ENCODE measurements at places on chromosomes 16 and 17.

DNA sequence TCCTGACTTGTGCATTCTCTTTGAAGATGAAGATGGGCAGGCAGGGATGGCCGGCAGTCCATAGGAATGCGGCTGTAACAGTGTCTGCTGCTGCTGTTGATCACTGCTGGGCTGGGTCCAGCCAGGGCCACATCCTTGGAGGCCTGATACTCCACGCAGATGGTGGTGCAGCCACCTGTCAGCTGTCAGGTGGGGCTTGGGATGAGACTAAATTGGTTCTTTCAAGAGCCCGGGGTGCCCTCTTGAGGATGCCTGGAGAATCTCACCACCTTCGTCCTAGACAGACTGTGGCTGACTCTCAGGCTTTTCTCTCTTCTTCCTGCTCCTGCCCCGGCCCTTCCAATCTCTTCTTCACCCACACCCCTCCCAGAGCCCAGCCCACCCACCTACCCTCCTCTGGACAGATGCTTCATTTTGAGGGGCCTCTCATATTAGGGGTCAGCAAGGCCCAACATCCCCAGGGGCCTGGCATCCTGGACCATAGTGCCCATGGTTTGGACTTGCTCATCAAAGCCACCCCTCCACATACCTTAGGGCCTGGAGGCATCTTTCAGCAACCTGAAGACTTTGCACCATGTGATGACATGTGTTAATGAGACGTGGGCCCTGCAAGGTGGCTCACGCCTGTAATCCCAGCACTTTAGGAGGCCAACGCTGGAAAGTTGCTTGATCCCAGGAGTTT lies 19.1 kb downstream of the OSBPL7 start:
- DNase-seq = peak; percentile 36

GRCh38 chr17:47644324-47644723 lies 5.4 kb upstream of the KPNB1 start:
- no peak for DNase-seq

DNA sequence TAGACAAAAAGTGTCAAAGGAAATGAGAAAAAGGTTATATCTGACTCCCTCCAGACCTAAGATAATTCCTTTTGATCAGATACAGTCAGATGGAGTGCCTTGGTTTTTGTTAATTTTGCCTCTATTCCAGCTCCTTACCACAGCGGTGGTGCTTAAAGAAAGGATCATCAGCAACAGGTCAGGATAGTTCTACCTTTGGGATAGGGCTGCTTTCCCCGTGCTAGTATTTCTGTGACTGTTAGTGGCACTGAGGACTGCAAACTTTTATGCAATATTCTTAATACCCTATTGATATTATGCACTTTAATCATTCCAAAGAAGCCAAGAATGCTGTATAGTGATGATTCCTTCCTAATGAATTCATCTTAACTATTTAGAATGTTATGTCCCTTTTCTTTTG lies 24.5 kb downstream of the NQO1 start:
- no peak for DNase-seq

GRCh38 chr16:27768651-27769272 lies 218.8 kb downstream of the KATNIP start:
- DNase-seq = no peak

DNA sequence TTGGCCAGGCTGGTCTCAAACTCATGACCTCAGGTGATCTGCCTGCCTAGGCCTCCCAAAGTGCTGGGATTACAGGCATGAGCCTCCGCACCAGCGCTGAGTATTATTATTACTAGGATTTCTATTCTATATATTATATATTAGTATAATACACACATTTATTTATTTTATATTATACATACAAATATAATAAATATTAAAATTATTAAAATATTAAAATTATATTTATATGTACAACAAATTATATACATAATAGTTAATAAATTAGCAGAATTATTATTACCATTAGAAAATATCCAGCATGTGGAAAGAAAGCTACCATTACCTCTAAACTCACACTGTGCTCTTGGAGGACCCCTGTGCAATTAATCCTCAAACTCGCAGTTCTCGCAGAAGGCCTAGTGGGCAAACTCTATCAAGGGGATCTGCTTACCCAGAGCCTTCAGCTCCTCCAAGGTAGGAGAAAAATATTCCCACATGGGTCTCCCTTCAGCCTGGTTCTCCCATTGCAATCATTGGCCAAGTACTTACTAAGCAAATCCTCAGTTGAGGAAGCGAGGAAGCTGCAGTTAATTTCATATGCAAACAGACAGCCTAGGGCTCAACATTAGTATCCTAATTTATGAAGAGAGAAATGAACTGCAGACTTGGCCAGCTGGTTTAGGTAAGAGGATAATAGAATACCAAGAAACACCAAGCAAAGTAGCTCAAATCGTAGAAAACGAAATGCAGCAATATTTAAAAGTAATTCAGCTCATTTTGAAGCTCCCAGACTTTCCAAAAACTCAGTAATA lies 241.4 kb upstream of the IRX5 start:
- DNase-seq = no peak

DNA sequence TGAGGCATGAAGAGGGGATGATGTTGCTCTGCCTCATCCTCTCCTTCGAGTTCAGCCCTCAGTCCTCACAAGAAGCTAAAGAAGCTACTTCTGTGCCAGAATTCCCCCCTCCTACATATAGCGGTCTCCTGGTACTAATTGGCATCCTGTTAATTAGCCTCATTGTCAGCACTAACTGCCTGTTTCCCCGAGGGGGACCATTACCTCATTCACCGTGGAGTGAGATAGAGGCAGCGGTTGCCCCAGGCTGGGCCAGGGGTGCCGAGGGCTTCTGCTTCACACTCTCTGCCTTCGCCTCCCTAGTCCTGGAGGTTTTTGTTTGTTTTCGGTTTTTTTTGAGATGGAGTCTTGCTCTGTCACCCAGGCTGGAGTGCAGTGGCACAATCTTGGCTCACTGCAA lies 5.7 kb upstream of the MINK1 start:
- no peak for DNase-seq

GRCh38 chr16:80084614-80085013 lies 456.2 kb upstream of the DYNLRB2 start:
- no peak for DNase-seq

DNA sequence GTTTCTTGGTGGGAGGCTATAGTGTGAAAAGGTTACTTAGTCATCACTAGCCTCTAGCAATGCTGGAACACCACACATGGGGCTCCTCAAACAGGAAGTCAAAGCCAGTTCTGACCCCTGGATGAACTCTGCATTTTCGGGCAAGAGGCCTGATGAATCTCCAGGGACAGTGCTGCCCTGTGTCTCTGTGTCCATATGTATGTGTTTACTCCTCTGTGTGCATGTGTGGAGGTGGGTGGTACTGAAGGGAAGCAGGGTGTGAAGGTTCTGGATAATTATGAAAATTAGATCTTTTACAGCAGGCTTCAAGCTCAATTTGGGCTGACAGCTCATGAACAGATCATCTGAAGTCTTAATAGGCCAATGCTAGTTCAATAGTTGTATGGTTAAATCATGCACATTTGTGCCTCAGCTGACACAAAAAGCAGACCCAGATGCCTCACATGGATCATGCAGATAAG lies 133.6 kb downstream of the SNX11 start:
- DNase-seq = peak; percentile 33

GRCh38 chr16:58339452-58339981 lies 44.7 kb upstream of the PRSS54 start:
- no peak for DNase-seq

All from NCI-H1930 (cell line).